ENCODE measurements at places on chromosomes 3 and 15.

DNA sequence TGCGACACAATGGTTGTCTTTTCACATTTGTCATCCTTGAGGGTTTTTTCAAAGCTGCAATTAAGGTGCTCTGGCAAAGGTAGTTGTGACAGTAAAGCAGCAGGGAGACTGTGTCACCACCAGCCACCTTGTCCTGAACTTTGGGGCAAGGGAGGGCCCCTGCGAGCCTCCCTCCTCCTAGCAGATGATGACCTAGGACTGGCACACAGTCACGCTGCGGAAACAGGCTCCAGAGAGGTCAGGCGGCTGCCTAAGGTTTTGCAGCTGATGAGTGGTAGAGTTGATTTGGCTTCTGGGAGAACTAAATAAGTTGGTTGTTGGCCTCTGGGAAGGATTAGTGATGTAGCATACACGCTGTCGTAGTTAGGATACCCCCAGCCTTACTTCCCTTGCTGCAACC, 62.7 kb downstream of the PDIA5 start:
- no peak for ATAC-seq

- peak; percentile 83 for ATAC-seq
These were observed 202.7 kb upstream of the SLC2A2 start for GRCh38 chr3:171229173-171229572.

GRCh38 chr3:142577696-142578328, 721 bp downstream of the ATR start:
- no peak for ATAC-seq

DNA sequence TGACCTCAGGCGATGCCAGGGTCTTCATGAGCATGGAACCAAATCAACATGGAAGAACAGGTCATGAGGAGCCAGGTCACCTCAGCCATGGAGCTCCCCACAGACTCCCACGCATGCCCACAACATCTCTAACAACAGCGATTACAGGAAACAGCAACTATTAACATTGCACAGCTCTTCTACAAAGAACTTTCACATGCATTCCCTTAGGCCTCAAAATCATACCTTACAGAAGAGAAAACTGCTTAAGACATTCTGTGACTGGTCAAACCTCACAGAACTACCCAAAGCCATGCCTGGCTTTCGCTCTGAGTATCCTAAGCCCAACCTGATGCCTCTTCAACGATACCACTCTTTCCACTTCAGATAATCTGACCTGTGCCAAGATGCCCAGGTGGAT, 117.8 kb downstream of the OXNAD1 start:
- peak; percentile 53 for ATAC-seq

DNA sequence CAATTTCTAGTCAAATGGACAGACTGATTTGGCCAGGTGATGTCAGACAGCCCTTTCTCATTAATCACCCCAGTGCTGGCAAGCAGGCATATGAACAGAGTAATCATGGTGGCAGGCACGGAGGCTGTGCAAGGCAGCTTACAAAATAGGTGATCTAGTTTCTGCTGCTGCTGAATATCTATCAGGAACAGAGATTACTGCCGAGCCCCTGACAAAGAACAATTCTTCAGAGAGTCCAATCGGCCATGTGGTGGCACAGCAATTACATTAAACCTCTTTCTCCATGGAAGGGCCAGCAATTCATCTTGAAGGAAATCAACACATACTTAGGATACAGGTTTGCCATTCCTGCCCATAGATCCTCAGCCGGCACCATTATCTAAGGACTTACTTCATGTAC, 32.3 kb upstream of the THBS1 start:
- no peak for ATAC-seq

DNA sequence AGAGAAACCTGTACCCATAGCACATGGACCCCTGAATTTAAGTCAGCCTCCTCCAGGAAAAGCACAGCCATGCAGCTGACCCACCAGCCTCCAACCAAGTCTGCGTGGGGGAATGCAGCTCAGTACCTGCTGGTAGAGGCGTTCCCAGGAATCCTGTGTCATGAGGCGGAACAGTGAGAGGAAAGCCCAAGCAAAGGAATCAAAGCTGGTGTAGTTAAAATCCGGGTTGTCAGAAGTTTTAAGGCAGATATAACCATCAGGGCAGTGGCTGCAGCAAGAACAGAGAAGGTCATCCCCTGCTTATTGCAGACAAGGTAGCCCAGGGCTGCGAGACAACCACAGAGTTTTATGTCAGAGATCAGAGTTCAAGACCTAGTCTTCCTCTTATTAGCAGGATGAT, 59.1 kb downstream of the SCN10A start:
- ATAC-seq = no peak

DNA sequence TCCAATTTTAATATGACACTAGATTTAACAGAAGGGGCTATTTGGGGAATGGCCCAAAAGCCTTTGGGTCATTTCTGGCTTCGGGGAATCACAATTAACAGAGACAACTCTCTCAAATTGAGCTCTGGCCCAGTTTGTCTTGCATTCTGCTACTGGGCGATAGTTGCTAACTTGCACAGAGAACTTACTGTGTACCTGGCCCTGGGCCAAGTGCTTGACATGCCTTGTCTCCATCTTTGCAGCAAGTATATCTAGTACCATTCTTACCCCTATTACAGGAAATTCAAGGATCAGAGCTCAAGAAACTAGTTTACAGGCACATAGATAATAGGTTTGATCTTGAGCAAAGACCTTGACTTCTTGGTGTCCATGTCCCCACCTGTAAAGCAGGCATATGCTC, 175.7 kb downstream of the TMEM108 start:
- ATAC-seq = no peak

DNA sequence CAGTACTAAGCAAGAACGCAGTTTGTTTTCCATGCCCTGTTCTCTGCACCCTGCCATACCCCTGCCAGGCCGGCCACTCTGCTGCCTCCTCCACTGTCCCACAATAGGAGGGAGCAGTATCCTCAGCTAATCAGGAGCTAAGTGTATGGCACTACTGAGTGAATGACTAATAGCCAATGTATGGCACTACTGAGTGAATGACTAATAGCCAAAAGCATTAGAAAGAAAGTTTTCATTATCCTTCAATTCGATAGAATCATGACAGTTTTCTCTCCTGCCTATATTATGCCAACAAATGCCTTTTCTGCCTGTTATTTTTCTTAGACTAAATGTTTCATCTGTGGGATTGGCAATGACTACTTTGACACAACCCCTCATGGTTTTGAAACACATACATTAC, 107.5 kb upstream of the CHRM5 start:
- no peak for ATAC-seq

GRCh38 chr3:143045639-143046038, 44.3 kb downstream of the U2SURP start:
- ATAC-seq = no peak

DNA sequence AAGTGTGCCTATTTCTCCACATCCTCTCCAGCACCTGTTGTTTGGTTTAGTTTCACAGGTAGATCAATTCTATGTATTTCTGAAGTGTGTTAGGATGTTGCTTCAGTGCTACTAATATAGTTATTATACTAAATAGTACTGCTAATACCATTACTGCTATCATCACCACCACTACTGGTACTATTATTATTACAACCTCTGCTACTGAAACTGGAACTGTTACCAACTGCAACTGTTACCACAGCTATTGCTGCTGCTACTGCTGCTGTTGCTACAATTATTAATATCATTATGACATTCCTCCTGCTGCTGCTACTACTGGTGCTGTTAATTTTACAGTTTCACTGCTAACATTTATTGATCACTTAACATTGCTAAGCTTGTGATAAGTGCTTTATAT, 8.3 kb upstream of the LMOD3 start:
- ATAC-seq = peak; percentile 31

DNA sequence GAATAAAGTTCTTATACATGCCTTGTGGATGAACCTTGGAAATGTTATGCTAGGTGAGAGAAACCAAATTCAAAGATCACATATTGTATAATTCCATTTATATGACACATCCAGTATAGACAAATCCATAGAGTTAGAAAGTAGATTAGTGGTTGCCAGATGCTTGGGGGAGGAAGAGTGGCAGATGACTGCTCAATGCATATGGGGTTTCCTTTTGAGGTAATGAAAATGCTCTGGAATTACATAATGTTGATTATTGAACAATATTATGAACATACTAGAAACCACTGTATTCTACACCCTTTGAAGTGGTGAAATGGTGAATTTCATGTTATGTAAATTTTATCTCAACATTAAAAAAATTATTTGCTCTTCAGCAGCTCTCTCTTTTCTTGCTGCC, 100.8 kb downstream of the DHX36 start:
- ATAC-seq = peak; percentile 12

GRCh38 chr3:13137941-13138832, 65.0 kb upstream of the IQSEC1 start:
- ATAC-seq = no peak

DNA sequence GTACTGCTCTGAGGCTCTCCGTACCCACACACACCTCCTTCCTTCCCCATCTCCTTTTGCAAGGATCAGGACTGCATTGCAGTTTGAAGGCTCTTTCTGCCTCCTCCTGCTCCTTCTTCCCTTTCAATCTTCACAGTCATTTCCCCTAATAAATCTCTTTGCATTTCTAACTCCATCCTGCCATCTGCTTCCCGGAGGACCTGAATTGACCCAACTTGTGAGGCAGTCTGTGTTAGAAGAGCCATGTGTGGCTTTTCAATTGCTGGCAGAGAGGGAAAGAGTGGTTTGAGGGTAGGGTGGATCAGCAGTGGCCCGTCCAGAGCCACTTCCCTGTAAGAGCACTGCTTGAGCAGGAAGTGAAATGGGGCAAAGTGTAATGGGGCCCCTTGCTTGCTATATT, 35.8 kb downstream of the ANAPC13 start:
- no peak for ATAC-seq

DNA sequence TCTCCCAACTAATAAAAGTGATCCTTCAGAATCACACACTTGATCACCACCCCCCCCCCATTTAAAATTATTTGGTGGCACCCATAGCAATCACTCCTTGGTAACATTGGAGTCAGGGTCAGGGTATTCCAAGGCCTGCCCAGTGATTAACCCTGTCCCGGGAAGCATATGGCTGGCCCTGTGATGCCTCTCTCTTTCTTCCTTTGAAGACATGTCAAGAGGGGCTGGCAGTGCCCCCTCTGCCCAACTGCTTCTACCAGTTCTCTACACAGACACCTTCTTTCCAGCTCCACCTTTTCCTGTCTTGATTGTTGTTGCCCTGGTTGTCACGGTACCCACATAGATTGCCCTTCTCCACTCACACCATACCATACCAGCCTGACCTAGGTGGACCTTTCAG, 30.9 kb upstream of the MANF start:
- ATAC-seq = no peak

DNA sequence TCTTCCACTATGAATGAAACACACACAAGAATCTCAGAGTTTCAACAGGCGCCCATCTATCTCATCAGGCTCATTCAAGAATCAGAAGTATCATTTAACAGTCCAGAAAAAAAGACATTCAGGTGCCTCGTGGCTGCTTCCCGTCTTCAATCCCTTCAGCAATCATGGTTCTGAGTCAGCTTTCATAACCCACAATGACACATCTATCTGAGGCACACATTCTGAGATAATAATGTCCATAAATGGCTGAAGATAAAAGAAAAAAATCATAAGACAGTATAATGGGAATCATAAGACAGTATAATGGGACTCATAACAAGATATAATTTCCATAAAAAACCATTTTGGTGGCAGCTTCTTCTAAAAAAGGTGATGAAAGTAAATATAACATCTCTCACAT, 52.4 kb downstream of the TNIK start:
- peak; percentile 93 for ATAC-seq

- ATAC-seq = no peak
These were observed 50.0 kb upstream of the ZNF280D start for GRCh38 chr15:56783156-56783856.

GRCh38 chr3:39408493-39409372, 2.2 kb downstream of the RPSA start:
- ATAC-seq = no peak

DNA sequence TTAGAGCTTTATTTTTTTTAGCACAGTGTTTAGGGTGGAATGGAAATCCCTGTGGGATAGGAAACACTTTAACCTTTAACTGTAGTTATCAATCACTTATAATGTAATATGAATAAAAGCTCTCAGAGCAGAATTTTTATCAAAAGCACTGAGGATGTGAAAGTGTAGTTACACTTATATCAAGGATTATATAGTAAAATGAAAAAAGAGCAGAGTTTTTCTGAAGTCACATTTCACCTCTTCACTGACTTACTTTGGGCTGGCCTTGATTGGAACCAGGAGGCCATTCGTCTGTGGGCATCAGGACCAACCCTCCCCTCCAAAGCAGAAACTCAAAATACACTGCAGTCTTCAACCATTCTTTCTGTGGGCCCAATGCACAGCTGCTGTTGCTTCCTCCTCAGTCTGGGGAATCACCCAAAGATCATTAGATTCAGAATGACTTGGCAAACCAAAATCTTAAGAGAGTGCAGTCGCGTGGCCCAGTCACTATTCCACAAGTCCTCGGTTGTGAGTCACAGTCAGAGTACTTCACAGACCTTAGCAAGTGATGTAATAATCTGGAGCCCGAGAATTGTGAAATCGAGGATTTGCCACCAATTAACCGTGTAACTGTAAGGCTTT, 132.6 kb upstream of the COL8A1 start:
- ATAC-seq = peak; percentile 99

DNA sequence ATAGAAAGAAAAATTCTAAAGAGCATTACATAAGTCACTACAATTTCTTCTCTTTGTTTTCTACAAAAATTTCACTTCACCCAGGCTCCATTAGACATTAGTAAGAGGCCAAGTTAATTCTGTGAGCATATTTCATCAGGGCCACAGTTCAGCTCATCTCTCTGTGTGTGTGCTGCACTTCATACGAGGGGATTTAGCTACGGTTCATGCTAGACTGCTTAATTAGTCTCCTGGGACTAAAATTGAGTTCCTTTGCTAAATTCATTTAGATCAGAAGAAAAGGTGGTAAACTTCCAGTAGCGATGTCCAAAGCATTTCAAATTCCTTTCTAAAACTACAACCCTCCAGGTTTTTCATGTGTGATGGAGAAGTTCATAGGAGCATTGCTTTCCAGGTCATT, 83.1 kb upstream of the SETMAR start:
- no peak for ATAC-seq

DNA sequence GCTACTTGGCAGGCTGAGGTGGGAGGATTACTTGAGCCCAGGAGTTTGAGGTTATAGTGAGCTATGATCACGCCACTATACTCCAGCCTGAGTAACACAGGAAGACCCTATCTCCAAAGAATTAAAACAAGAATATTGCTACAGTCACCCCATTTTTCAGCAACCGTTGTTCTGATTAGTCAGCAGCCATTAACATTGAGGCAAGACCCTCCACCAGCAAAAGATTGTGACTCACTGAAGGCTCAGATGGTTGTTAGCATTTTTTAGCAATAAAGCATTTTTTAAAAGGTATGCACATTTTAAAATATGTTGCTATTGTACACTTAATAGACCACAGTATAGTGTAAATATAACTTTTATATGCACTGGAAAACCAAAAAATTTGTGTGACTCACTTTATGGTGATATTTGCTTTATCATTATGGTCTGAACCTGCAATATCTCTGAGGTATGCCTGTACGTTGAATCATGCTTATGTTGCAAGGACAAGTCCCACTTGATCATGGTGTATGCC, 492.6 kb downstream of the SQOR start:
- ATAC-seq = no peak

GRCh38 chr3:178588628-178589027, 52.4 kb downstream of the KCNMB2 start:
- no peak for ATAC-seq

GRCh38 chr3:186173224-186173815, 64.4 kb upstream of the ETV5 start:
- ATAC-seq = no peak

All from activated T-helper 17 cell treated with anti-CD3 and anti-CD28 coated beads, Interleukin-2, amount 50 U/mL, for 72 hours (primary cell).